Substantia nigra (tissue), 51 donors: ENCODE measurements at places on chromosomes 7 and 10.

GRCh38 chr7:6701860-6702259, 4.9 kb downstream of the ZNF12 start:
- no peak for DNase-seq

GRCh38 chr10:77131214-77131613, 506.4 kb downstream of the KCNMA1 start:
- DNase-seq: no peak

DNA sequence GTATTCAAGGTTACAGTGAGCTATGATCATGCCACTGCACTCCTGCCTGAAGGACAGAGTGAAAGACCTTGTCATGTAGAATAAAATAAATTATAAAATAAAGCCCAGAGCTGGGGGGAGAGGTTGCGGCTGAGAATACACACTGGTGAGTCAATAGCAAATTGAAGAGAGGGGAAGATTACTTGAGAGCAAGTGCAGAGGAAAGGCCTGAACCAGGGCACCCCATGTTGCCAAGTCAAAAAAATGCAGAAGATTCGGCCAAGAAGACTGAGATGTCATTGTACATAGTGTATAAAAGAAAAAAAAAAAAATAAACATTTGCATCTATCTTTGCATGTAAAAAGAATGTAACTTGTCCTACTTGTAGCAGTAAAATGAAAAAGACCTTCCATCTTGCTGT, 32.5 kb downstream of the RHEB start:
- no peak for DNase-seq

GRCh38 chr10:113041324-113041723, 91.3 kb downstream of the TCF7L2 start:
- no peak for DNase-seq
